ENCODE measurements at places on chromosomes 2 and 18.

DNA sequence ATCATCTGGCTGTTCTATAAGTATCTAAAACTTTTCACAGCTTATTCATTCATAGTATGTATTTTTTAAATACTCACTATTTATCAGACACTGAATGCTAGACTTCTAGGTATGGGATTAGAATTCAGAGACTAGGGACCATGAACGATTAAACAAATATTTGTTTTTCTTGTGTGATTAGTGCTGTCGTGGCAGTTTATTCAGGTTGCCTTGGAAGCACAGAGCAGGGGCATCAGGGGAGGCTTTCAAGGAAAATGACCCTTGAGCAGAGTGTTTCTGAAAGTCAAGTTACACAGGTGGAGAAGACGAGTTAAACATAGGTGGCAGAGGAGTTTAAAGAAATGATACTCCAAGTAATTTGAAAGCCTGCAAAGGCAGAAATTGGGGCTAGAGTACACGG is 5.7 kb downstream of the SPOPL start:
- DNase-seq: no peak

DNA sequence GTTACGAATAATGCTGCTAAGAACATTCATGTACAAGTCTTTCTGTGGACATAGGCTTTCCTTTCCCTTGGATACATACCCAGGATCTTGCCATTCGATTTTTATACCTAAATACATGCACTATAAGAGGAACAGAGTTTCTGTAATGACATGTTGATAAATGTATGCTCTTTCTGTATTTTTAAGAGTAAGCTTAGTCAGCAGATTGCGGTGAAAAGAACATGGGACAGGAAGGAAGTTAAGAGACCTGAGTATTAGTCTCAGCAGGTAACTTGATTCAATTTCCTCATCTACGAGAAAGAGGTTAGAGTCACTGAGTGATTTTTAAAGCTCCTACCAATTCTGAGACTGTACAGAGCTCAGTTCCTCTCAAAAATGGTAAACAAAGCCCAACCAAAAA is 2.6 kb upstream of the TLK1 start:
- no peak for DNase-seq

DNA sequence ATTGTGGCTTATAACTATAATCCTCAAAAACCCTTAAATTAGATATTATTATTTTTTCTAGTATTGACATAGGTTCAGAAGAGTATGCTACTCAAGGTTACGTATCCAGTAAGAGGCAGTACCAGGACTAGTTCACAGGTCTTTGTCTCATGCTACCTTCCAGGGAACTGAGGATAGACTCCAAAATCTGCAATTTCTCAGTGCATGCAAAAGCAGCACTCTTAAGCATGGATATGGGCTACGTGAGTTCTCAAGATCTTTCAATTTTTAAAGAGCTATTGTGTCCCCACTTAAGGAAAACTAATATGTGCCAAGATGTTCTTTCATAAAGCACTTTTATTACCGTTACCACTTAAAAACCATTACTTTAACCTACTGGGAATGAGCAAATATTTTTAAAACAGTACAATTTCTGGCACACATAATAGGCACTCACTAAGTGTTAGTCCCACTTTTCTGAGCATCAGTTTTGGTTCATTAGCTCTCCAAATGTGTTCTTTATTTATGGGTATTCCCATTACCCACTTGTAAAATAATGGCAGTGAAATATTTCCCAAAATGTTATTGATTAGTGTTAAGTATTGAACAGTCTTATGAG is 113.8 kb upstream of the TTN start:
- no peak for DNase-seq

GRCh38 chr2:129460299-129461198 is 518.9 kb upstream of the RAB6C start:
- no peak for DNase-seq

GRCh38 chr2:71605781-71606241 is 152.4 kb downstream of the DYSF start:
- DNase-seq: no peak

Measured in immature natural killer cell (primary cell).